Left ventricle myocardium inferior (tissue), 1 donor: ENCODE measurements at places on chromosomes 2 and 18. TPM values are rescaled to one million over a fixed set of nuclear protein-coding genes. Genes with fewer than 3 reads are reported as not detected.
A peak's percentile ranks its signal among the peaks of the same experiment; 100 is the strongest.

SEPTIN10 gene
- total RNA-seq = 55.4 TPM

ZNF396 gene
- 0.71 TPM for total RNA-seq

RAPGEF4 gene
- total RNA-seq = 3.7 TPM

SNTG2 gene
- 0.47 TPM for total RNA-seq

SIX3 gene
- not detected for total RNA-seq

EGR4 gene
- total RNA-seq = not detected

POTEF gene
- not detected for total RNA-seq

SLC30A3 gene
- total RNA-seq = 5.9 TPM

INHBB gene
- total RNA-seq = 3.2 TPM

PSTPIP2 gene
- 1.8 TPM for total RNA-seq

NBAS gene
- total RNA-seq = 50.6 TPM

SLC4A5 gene
- total RNA-seq = 2.3 TPM

MPP4 gene
- total RNA-seq = not detected

EIF2AK3 gene
- 8.2 TPM for total RNA-seq

RFTN2 gene
- 5.6 TPM for total RNA-seq

DNA sequence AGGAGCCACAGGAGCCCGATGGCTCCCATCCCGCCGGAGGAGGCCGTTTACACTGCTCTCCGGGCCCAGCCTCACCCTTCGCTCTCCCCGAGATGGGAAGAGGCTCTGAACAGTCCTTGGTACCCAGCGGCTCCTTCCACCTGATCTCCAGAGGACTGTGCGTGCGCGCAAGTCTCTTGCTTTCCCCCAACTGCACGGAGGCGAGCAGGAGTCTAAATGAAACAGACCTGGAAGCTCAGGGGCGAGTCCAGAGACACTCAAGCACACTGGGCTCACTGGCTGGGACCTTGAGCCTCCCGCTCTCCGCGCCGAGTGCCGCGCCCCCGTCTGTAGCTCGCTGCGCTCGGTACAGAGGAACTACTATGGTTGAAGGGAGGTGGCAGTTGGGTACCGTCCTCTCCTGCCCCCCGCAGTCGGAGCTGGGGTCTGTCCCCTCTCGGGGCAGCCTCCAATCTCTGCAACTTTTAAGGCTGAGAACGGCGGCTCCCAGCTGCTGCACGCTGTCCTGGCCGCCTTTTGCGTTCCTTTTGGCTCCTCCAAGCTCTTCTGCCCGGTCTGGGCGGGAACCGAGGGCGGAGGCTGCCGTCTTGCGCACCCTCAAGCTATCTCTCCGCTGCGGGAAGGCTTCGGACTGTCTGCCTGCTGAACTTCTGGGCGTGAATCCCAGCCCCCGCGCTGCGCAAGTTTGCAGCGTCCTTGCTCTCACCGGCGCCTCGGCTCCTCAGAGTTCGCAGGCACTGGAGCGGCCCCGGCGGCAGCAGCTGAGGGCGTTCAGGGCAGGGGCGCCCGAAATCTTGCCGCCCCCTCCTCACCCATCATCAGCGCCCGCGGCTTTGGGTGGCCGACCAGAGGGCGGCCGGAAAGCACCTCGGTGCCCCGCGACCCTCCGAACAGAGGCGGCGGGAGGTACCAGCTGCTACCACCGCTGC is 491 bp downstream of the ALK start:
- H3K4me3 ChIP-seq = peak overlapping the region; percentile 65
- no peaks in the 10 kb centered on the region for H3K36me3 ChIP-seq
- H3K4me1 ChIP-seq = peaks cover 33% of the 10 kb centered on the region
- H3K27me3 ChIP-seq = peaks cover 98% of the 10 kb centered on the region
- no peak for DNase-seq
- no peak overlapping the region for H3K27ac ChIP-seq

DNA sequence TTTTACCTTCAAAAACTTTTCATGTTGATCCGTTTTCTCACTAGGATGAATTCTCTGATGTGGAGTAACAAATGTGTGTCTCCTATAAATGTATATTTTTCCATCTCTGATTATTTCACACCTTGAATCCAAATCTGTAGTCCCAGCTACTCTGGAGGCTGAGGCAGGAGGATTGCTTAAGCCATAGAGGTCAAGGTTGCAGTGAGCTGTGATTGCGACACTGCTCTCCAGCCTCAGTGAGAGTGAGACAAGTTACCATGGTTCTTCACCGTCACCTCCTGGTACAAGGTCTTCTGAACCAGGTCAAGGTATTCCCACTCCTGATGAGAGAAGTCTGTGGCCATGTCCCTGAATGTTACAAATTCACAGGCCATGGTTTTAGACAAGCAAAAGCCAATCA is 15.1 kb downstream of the GMCL1 start:
- H3K27ac ChIP-seq = no peak overlapping the region
- H3K4me3 ChIP-seq = no peak overlapping the region
- peaks cover 50% of the 10 kb centered on the region for H3K36me3 ChIP-seq
- H3K27me3 ChIP-seq = no peaks in the 10 kb centered on the region

GRCh38 chr2:184154438-184154837 is 443.9 kb upstream of the ZNF804A start:
- no peak overlapping the region for H3K27ac ChIP-seq
- no peak overlapping the region for H3K4me3 ChIP-seq
- DNase-seq = no peak
- no peaks in the 10 kb centered on the region for H3K36me3 ChIP-seq
- no peaks in the 10 kb centered on the region for H3K27me3 ChIP-seq

- H3K36me3 ChIP-seq = no peaks in the 10 kb centered on the region
- no peak for DNase-seq
- H3K27ac ChIP-seq = no peak overlapping the region
- peaks cover 20% of the 10 kb centered on the region for H3K4me1 ChIP-seq
These were observed 77.4 kb upstream of the PPP1CB start for GRCh38 chr2:28674062-28674712.

GRCh38 chr18:62206593-62206992 is 19.5 kb downstream of the RELCH start:
- H3K27ac ChIP-seq = no peak overlapping the region
- H3K4me3 ChIP-seq = no peak overlapping the region
- peaks cover 4% of the 10 kb centered on the region for H3K36me3 ChIP-seq
- no peak for DNase-seq
- H3K4me1 ChIP-seq = peaks cover 7% of the 10 kb centered on the region

- no peaks in the 10 kb centered on the region for H3K36me3 ChIP-seq
- DNase-seq = no peak
- H3K27ac ChIP-seq = no peak overlapping the region
- H3K27me3 ChIP-seq = no peaks in the 10 kb centered on the region
These were observed 9.7 kb upstream of the KIF3C start for GRCh38 chr2:25991965-25992364.

GRCh38 chr2:143730155-143730952 is 601.1 kb downstream of the ARHGAP15 start:
- no peaks in the 10 kb centered on the region for H3K4me1 ChIP-seq
- no peak overlapping the region for H3K27ac ChIP-seq
- no peak overlapping the region for H3K4me3 ChIP-seq
- no peaks in the 10 kb centered on the region for H3K36me3 ChIP-seq
- no peak for DNase-seq

DNA sequence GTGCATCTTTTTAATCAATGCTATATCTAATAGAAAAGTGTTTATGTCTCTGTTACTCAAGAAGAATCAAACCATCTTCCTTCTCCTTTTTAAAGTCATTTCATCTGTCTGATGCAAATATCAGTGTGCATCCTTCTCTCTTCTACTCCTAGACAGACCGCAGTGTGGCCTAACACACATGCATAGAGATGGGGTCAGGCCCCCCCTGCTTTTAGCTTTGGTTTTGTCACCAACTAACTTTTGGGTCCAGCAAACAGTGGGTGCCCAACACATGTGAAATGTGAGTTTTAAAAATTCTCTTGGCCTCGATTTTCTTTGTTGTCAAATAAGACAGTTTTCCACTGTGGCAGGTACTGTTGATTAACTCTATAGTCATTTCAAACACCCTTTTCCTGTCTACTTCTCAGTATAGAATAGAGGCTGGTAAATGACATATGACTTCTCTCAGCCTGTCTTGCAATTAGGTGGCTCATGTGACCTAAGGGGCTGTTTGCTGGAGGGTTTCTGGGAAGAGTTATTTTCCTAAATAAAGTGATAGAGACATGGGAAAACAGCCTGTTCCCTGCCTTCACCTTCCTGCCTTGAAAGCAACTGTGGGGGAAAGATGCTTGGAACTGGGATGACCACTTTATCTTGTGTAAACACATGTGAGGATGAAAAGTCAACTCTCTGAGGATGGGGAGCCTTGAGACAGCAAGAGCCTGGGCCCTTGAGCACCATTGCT is 65.7 kb upstream of the DARS1 start:
- H3K27me3 ChIP-seq = no peaks in the 10 kb centered on the region
- H3K27ac ChIP-seq = no peak overlapping the region
- no peak overlapping the region for H3K4me3 ChIP-seq
- H3K4me1 ChIP-seq = no peaks in the 10 kb centered on the region
- H3K36me3 ChIP-seq = no peaks in the 10 kb centered on the region
- no peak for DNase-seq

- peak overlapping the region; percentile 72 for H3K27ac ChIP-seq
- no peaks in the 10 kb centered on the region for H3K27me3 ChIP-seq
- no peak overlapping the region for H3K4me3 ChIP-seq
- DNase-seq = peak; percentile 40
- peaks cover 44% of the 10 kb centered on the region for H3K4me1 ChIP-seq
These were observed 163.0 kb downstream of the SEPTIN10 start for GRCh38 chr2:109450574-109451273.

- H3K36me3 ChIP-seq = no peaks in the 10 kb centered on the region
- H3K27ac ChIP-seq = no peak overlapping the region
- H3K27me3 ChIP-seq = no peaks in the 10 kb centered on the region
- peaks cover 25% of the 10 kb centered on the region for H3K4me1 ChIP-seq
These were observed 55.4 kb downstream of the CDC42EP3 start for GRCh38 chr2:37615804-37616676.

- no peaks in the 10 kb centered on the region for H3K27me3 ChIP-seq
- no peak for DNase-seq
- H3K4me1 ChIP-seq = no peaks in the 10 kb centered on the region
- no peaks in the 10 kb centered on the region for H3K36me3 ChIP-seq
- H3K4me3 ChIP-seq = no peak overlapping the region
These were observed 46.0 kb upstream of the RIT2 start for GRCh38 chr18:43161528-43161927.

- H3K4me3 ChIP-seq = no peak overlapping the region
- peaks cover 17% of the 10 kb centered on the region for H3K4me1 ChIP-seq
- H3K27me3 ChIP-seq = no peaks in the 10 kb centered on the region
- peak; percentile 45 for DNase-seq
- H3K27ac ChIP-seq = peak overlapping the region; percentile 75
These were observed 251.4 kb downstream of the KLHL29 start for GRCh38 chr2:23636426-23636825.

GRCh38 chr2:121649596-121650314 is 493 bp upstream of the CLASP1 start:
- H3K4me1 ChIP-seq = peaks cover 81% of the 10 kb centered on the region
- peak overlapping the region; percentile 94 for H3K4me3 ChIP-seq
- peaks cover 5% of the 10 kb centered on the region for H3K36me3 ChIP-seq
- no peaks in the 10 kb centered on the region for H3K27me3 ChIP-seq

DNA sequence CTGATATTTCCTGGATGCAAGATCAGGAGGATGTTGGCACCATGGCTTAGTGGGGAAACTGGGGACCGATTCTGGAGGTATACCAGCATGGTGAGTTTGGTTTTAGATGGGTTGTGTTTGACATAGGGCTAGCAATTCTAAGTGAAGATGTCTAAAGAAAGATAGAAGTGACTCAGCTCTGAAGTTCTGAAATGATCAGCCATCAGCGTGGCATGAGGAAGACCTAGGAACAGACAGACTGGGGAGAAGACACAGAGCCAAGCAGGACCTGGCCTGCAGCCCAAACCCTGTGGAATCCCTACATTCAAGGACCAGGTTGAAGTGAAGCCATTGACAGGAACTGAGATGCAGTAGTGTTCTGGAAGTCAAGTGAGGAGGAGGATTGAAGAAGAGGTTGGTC is 39.8 kb downstream of the HRH4 start:
- H3K4me3 ChIP-seq = no peak overlapping the region
- peaks cover 5% of the 10 kb centered on the region for H3K27me3 ChIP-seq
- no peak for DNase-seq
- no peaks in the 10 kb centered on the region for H3K36me3 ChIP-seq
- no peaks in the 10 kb centered on the region for H3K4me1 ChIP-seq

DNA sequence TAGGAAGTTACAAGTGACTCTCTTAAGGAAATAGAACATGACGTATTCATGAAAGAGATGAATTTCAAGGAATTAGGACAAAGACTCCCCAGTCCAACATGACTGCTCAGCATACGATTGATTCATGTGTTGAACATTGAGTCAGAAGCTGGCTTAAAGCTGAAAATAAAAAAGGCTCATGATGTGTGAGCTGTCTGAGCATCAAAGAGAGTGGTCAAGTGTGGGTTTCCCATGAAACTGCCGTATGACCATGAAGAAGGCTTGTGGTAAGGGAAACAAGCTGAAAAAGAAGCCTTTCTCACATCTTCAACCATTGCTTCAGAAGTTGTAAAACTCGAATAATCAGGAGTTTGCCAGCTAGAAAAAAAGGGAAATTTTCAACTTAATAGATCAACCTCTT is 201.9 kb upstream of the APCDD1 start:
- peaks cover 13% of the 10 kb centered on the region for H3K4me1 ChIP-seq
- no peak overlapping the region for H3K27ac ChIP-seq
- DNase-seq = no peak
- no peak overlapping the region for H3K4me3 ChIP-seq

GRCh38 chr2:220341014-220341413 is 713.6 kb downstream of the SLC4A3 start:
- H3K27me3 ChIP-seq = no peaks in the 10 kb centered on the region
- H3K27ac ChIP-seq = no peak overlapping the region
- peaks cover 18% of the 10 kb centered on the region for H3K4me1 ChIP-seq
- H3K36me3 ChIP-seq = no peaks in the 10 kb centered on the region
- no peak overlapping the region for H3K4me3 ChIP-seq

- no peaks in the 10 kb centered on the region for H3K4me1 ChIP-seq
- H3K4me3 ChIP-seq = no peak overlapping the region
- no peak overlapping the region for H3K27ac ChIP-seq
- H3K36me3 ChIP-seq = peaks cover 49% of the 10 kb centered on the region
- DNase-seq = no peak
These were observed 7.2 kb downstream of the STK36 start for GRCh38 chr2:218679119-218679518.

DNA sequence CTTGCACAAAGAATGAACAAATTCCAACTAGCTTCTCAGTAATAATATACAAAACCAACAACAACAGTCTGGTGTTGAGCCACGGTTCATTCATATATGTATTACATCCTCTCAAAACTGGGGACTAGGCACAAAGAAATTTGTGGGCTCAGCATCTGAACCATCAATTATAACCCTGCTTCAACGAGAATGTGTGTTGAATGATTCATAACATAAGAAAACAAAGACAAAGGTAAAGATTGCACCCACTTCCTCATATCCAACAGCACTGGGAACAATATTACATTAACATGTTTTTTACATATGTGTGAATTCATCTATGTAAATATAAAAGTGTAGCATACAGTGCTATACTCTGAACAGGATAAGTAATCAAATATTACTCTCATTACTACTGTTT is 144.8 kb downstream of the CDH2 start:
- H3K4me1 ChIP-seq = peaks cover 55% of the 10 kb centered on the region
- H3K27me3 ChIP-seq = no peaks in the 10 kb centered on the region
- no peak overlapping the region for H3K4me3 ChIP-seq
- DNase-seq = no peak

GRCh38 chr2:104969564-104969963 is 68.3 kb upstream of the MRPS9 start:
- H3K4me3 ChIP-seq = no peak overlapping the region
- no peaks in the 10 kb centered on the region for H3K36me3 ChIP-seq
- H3K27ac ChIP-seq = no peak overlapping the region
- no peak for DNase-seq
- H3K27me3 ChIP-seq = peaks cover 17% of the 10 kb centered on the region
